Lower leg skin (tissue), 4 donors: ENCODE measurements at places on chromosomes 3 and 15. TPM values are rescaled to one million over a fixed set of nuclear protein-coding genes. Genes with fewer than 3 reads are reported as not detected.

STXBP5L gene
- total RNA-seq: not detected

LRRN1 gene
- total RNA-seq: 0.63 TPM

ATP6V1A gene
- 77.0 TPM for total RNA-seq

NLGN1 gene
- total RNA-seq: 0.80 TPM

BFSP2 gene
- not detected for total RNA-seq

EAF2 gene
- total RNA-seq: 1.4 TPM
